Left kidney (tissue), 8 donors: ENCODE measurements at places on chromosomes 5 and 9.
A peak's percentile ranks its signal among the peaks of the same experiment; 100 is the strongest.

DNA sequence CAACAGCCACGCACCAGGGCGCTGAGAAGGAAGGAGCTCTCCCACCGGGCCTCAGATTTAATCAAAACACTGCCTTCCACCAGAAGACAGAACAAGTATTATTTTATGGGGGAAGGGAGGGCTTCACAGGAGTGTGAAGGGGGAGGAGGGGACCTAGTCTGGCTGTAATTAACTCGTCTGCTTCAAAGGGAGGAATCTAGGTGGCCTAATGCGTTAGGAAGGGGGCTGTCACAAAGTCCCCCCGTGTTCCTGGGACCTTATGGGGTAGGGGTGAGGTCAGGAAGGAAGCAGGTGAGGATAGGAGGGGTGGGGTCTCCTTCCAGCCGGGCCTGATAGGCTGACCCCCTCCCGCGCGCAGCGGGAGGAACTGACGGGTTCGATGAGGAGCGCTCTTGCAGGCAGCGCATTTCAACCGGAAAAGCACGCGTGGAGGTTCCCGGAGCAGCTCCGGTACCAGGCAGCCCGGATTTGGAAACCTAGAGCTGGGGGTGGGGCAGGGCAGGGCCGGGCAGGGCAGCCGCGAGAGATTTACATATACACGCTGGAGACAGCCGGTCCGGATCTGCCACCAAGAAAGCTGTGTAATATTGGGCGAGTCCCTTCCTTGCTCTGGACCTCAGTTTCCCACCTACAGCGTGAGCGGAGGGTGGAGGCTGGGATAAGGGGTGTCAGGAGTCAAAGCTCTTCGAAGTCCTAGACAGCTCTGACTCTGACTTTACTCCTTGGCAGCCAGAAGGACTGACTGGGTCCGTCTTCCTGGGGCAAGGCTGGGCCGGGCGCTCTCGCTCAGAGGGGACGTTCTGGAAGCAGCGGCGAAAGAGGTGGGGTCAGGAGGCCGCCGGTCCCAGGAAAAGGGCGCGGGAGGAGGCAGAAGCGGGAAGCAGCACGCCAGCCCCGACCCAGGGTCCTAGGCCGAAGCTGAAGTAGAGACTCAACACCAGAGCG is 1.8 kb downstream of the SHB start:
- no peak for DNase-seq

GRCh38 chr5:14745188-14745563 is 80.7 kb downstream of the OTULIN start:
- DNase-seq, result no peak

DNA sequence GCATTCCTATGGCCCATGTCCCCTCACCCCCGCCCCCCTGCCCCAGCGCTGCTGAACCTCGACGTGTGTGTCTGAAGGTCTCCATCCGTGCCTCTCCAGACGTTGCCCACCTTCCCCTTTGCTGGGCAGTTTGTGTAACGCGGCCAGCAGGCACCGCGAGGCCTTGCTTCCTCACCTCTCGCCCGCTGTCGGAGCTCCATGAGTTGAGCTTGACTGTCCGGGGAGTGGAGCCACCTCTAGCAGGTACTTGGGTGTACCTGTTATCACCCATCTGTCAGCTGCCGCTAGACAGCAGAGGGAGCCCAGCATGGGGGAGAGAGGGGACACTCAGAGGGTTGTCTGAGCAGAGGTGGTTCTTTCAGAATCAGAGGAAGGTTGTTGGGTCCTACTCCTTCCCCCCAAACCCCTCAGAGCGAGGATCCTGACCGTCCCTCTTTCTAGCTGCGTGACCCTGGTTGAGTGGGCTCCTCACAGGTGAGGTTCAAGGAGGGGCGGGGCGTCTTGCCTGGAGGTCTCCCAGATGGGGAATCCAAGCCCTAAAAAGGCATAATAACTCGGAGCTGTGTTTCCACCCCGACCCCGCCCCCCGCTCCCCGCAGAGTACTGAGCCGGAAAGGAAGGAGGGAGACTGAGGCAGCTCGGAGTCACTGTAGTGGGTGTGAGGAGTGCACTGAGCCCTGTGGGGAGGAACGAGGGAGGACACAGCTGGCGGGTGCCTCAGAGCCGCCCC is 184.7 kb downstream of the C9orf50 start:
- no peak for DNase-seq

DNA sequence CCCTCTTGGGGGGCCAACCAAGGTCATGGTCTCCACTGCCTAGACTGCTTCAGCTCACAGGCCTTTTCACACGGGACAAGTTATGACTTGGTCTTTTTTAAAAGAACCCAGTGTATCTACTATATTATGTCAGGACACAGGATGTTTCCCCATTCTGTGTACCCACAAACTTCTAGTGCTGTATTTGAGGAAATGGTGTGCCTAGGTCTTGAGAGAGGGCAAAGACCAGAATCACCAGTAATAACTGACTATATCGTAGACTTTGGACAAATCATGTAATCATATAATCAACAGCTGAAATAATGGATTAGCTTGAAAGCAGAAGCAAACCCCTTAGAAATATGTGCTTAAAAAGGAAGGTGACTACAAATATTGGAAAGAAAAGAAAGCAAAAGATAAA is 133.3 kb downstream of the ARL15 start:
- no peak for DNase-seq

DNA sequence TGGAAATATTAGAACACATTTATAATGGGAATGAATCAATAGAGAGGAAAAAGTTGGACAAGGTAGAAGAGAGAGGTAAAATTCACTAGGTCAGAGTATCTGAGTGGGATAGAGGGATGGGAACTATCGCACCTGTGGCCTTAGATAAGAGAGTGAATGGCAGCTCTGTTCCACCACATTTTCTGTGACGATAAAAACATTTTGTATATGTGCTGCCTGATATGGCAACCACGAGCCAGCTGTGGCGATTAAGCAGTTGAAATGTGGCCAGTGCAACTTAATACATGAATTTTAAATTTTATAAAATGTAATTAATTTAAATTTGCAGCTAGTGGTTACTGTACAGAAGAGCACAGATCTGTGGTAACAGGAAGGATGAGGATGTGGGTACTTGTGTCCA is 46.7 kb downstream of the ZNF354A start:
- DNase-seq, result no peak

- DNase-seq, result no peak
Measured at GRCh38 chr5:157463621-157464518, 3.9 kb downstream of the NIPAL4 start.

DNA sequence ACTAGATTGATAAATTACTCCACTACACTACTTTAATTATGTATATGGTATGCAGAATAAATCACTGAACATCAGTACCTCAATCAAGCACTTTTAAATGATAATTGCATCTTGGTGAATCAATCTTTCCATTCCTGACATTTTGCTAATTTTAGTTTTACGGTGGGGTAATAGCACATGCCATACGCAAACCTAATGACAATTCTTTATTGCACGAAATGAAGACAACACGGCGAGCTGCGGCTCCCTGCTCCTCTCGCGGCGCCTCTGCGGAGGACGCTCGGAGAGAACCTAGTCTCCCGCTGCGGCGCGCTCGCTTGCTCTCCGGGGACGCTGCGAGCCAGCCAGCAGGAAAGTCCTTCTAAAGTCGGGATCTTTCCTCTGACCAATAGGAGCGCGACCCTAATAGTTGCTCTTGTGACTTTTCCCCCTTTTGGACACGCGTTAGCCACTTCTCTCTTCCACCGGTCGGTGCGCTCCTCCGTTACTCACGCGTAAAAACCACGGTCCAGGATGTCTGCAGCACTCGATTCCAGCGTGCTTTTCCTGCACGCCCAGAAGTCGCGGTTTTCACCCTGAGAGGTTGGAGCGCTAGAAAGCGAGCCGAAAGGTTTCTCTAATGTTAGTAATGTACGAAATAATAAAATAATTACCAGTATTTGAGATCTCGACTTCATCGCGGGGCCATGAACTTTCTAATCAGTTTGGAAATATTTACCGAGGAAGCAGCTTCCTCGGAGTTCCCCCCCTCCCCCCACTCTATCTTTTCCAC is 1.0 kb upstream of the MEF2C start:
- DNase-seq, result peak; percentile 47

- DNase-seq, result no peak
Measured at GRCh38 chr9:129480227-129480626, 140.7 kb downstream of the C9orf50 start.

GRCh38 chr9:13588151-13589033 is 308.9 kb upstream of the MPDZ start:
- peak; percentile 91 for DNase-seq

DNA sequence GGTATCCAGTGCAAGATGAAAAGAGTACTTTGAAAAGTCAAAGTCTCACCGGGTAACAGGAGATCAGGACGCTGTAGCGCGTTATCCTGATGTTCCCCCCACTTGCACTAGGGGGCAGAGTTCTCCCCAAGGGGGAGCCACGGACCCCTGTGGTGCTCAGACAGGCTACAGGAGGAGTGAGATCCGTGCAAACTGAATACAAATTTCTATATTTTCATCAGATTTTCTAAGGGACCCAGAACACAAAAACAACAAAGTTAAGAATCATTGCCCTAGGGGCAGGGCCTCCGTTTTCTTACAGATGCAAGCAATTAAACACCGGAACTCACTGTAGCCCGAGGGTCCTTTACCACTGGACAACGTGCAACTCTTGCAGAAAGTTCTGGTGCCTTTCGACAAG is 2.0 kb downstream of the MYO10 start:
- peak; percentile 77 for DNase-seq

DNA sequence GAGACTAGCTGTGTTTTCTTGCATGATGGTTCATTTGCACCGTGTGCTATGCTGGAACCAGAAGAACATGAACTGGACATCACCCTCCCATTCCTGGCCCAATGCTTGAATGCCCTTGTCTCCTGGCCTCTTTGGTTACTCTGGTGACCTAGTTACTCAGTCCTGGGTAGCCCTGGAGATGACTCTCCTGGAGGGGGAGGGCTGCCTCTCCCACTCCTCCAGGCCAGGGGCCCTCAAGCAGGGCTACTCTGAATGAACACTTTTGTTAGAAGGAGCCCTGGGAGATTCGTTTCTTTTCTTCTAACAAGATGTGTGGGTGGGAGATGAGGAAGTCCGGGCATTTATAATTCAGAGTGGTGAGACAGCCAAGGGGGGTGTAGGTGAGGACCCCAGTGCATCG is 12.0 kb upstream of the NKX2-5 start:
- no peak for DNase-seq

GRCh38 chr9:26537211-26537610 is 355.4 kb downstream of the CAAP1 start:
- DNase-seq, result no peak

GRCh38 chr9:125990793-125991220 is 243.6 kb downstream of the PBX3 start:
- DNase-seq, result peak; percentile 13

- no peak for DNase-seq
Measured at GRCh38 chr9:100308965-100309564, 43.7 kb downstream of the TEX10 start.
